ENCODE measurements at places on chromosomes 3 and 15.

DNA sequence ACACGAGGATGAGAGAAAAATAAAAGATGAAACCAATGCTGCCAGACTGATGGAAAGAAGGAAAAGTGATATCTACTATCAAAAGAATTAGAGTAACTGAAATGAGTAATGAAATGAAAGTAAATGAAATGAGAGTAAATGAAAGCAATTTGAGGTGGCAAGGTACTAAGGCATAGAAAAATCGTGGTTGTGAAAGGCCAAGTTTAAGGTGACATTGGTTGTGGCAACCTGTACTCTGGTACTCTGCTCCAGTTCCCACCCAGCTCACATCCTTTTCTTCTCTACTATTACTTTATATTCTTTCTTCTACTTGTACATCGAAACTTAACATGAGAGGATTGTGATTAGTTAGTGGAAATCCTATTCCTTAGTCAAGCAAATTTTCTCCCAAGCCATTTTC is 10.1 kb downstream of the RFX7 start:
- no peak for DNase-seq

GRCh38 chr15:91912336-91912735 is 58.8 kb downstream of the SLCO3A1 start:
- DNase-seq: no peak

DNA sequence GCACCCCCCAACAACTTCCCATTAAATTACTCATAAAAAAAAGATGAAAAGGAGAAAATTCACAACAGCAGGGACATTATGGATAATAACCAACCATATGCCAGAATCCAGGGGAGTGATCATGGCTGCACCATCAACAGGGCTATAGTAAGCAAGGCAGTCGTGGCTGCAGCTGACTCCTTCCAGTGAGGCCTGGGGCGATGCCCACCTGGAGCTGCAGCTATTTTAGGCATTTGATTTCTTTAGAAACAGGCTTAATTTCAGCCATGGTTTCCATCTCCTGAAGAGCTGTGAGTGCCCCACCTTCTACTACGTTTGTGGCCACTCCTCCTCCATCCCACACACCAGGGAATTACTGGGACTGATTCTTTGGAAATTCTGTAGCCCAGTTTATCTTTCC is 84.0 kb downstream of the MINAR1 start:
- no peak for DNase-seq

DNA sequence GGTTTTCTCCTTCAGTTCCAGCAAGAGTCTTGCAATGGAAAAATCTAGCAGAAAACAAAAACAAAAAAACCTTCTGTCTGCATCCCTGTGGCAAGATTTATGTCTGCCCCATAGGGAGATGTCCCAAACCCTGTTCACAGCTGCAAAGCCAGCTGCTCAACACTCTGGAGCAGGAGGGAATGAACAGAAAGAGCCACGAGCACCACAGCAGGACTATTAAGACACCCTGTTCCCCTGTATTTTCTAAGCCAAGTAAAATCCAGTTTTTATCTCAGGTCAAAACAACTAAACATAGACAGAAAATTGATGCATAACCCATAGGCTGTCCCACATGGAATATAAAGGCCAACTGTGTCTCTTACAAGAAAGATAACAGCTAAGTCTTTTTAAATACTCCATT is 357.9 kb downstream of the LSAMP start:
- DNase-seq: no peak

DNA sequence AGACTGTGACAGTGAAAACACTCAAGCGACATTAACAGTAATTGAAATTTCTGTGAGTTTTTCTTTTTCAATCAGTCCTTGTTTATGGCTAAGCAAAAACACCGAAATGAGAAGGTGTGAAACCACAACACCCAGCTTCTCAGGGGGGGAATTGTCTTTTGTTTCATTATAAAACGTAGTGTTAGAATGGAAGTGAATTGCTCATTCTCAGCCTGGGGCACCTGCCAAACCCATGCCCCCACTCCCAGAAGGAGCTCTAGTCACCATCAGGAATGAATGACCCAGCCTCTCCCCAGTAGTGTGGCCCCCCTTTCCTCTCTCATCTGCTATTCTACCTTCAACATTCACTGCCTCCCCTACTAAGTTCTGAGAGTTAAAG is 185.8 kb upstream of the CFAP20DC start:
- no peak for DNase-seq

GRCh38 chr15:45199136-45199810 is 11.5 kb upstream of the SHF start:
- DNase-seq: no peak

DNA sequence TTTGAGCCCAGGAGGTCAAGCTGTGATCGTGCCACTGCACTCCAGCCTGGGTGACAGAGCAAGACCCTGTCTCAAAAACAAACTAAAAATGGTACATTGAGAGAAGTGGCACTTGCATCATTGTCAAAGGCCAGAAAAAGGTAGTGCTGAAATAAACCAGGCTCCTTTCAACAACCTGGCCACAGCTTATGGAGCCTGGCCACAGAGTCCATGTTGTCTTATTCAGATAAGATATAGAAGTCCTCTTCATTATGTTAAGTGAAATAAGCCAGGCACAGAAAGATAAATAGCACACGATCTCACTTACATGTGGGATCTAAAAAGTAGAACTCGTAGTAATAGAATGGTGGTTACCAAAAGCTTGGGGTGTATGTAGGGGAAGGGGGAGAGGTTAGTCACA is 34.8 kb downstream of the EMC4 start:
- no peak for DNase-seq

DNA sequence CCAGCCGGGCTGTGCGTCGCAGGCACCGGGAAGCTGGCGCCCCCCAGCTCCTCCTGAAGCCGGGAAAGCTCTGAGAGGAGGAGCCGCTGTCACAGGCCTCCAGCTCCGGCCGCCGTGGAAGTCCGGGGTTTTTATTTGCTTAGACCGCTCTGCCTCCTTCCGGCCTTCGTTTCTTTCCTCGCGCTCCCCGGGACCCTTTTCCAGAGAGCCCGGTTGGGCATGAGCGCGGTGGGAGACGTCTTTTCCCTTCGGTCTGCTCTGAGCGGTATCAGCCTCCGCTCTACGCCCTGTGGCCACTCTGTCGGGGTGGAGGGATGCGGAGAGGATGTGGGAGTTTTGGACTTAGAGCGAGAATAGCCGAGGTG is 559 bp downstream of the SENP5 start:
- DNase-seq: no peak

DNA sequence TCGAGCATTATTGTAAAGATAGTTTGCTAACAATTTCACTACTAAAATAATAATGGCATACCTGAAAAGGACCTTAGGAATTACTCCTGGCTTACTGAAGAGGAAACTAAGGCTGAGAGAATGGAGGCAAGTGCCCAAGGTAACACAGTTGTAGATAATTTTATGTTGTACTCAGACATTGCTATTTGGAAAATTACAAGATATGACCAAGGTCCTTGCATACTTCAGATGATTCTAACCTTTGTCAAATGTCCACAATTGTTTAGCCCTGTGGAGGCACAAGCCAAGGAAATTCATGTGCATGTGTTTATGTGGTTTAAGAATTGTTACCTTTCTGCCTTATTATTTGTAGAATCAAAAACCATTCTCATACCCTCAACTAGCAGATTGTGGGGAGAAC is 105.7 kb downstream of the TUSC7 start:
- DNase-seq: no peak

DNA sequence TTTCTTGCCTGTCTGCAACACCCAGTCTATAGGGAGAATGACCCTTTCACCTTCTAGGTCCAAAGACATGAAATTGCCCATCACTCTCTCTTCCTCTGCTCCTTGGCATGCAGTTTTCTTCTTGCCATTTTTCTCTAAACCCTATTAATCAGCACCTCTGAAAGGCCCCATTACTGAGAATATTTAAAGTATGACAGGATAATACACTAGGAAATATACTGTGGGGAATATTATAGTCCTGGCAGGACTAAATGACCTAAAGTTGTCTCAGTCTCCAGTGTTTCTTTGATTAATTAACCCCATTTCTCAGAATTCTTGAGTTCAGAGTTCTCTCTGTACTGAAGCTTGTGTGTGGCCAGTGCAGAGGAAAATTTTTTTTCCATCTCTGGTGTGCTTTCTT is 730.7 kb downstream of the AGBL1 start:
- DNase-seq: no peak

DNA sequence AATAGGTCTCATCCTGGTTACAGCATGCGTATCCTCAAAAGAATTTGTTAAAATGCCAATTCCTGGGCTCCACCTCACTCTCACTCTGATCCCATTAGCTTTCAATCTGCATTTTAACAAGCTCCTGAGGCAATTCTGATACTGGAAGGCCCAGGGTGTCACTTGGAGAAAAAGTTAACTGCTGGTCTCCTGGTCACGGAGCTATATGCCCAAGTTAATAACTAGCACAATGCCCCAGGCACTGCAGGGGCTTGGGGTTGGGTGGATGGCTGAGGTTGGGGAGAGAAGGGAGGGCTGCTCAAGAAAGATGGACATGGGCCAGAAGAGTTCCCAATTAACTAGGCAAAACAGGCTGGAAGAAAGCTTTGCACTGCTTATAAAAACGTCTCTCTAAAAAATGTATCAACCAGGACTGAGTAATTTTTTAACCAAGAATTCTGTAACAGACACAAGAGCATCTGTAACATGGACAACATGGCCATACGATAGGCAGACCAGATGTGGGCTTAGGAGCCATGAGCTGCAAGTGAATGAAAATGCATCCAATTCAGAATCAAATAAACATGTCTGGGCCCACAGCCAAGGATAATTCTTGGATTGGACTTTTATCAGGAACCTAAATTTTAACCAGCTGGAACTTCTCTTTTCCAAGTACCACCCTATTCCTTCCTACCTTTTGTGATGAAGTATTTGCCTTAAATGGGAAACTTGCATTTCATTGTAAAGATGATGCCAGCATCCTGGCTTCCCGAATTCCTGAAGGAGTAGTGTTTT is 4.2 kb downstream of the IL17RD start:
- DNase-seq: no peak

DNA sequence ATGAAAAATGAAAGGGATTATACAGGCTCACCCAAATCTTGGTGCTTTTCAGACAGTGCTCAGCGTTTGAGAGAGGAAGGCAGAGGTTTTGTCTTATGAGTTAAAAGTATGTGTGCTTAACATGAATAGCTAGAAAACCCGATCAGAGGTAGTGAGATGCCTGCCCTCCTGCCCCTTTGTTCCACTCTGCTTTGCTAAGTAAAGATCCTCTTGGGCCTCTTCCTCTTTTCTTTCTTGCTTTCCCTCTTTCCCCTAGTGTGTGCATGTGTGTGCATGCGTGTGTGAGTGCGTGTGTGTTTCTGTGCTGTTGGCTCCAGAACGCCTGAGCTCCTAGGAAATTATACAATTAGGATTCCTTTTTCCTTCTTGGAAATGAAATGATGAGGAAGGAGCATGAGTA is 261.3 kb upstream of the NR2E3 start:
- no peak for DNase-seq

DNA sequence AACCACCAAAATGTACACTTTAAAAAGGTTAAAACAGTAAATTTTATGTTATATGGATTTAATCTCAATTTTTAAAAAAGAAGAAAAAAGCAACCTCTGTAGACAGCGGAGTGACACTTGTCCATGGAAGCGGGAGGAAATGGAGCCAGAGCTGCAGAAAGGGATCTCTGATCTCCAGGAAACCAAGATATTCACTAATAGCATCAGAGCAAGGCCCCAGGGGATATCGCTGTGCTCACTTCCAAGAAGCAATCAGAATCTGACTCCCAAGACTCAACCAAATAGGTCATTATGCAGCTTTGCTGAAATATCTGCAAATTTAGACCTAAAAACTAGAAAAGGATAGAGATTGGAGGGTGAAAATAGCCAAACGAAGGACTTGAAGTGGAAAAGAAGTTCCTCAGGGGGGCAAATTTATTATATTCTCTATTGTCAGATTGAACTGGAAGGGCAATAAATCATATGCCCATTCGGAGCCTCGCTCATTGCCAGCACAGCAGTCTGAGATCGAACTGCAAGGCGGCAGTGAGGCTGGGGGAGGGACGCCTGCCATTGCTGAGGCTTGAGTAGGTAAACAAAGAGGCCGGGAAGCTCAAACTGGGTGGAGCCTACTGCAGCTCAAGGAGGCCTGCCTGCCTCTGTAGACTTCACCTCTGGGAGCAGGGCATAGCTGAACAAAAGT is 62.0 kb upstream of the ATP2C1 start:
- no peak for DNase-seq

DNA sequence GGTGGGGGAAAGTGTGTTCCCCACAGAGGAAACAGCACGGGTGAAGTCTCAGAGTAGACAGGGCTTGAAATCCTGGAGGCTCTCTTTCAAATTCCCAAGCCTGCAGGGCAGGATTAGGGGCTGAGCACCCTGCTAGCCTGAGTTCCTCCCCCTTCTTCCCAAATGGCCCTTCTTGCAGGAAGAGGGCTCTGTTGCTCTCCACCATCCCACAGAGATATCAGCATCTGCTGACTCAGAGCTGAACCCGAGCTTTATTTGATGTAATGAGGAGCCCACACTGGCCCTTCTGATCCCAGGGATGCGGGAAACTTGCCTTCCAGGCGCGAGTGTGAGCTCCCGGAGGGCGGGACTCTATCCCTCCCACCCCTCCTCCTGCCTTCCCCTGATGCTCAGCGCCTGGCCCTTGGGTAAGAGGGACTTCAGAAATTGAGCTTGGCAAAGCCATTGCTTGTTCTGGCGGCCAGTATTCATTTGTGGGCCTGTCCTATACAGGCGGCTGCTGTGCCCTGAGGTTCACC is 1.4 kb upstream of the STRA6 start:
- DNase-seq: no peak

DNA sequence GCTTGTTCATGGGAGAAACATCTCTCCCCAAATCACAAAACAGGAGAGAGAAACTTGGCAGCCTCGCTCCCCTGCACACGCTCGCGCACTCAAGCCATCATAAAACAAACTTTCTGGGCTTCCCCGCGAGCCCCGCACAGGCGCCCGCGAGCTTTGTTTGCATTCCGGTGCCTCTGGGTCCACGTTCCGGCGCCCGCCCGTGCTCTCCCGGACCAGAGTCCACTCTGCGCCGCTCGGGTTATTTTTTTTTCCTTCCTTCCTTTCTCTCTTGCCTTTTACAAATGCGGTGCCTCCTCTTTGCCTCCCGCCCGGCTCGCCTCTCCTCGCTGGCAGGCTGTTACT is 363 bp downstream of the MAGI1 start:
- no peak for DNase-seq

DNA sequence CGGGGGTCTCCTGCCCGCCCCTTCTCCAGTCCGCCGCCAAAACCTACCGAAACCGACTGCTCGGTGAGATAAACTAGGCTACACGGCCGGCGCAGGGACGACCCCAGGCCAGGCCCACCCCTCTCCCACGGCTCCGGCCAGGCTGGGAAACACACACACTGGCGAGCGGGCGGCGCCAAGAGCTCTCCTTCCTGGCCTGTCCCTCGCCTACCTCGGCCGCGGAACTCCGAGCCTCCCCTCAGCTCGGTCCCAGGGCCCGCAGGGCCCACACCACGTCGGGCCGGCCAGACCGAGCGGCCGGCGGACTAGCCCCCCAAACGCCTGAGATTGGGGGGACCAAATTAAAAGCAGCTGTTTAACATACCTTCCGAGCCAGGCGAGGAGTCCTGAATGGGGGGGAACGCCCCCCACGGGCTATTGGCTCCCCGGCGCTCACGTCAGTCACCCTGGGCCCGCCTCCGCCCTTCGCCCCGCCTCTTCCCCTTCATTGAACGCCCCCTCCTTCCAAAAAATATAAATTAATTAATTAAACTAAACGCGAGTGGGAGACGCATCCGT is 4.0 kb upstream of the SIN3A start:
- no peak for DNase-seq
